Activated CD4-positive, alpha-beta T cell treated with anti-CD3 and anti-CD28 coated beads, Interleukin-2, amount 50 U/mL, for 1 hour (primary cell): ENCODE measurements at places on chromosomes 12 and 14.

GRCh38 chr12:70698345-70698744, 61.1 kb upstream of the PTPRB start:
- no peak for DNase-seq

- DNase-seq, result no peak
Measured at GRCh38 chr12:80443974-80444666, at the start of gene PTPRQ. TSS of gene PTPRQ (plus strand) at chr12:80444235. CDS start at chr12:80444346, 111 bp downstream.

- peak; percentile 55 for DNase-seq
Measured at GRCh38 chr14:24036169-24036962, 15.4 kb upstream of the CARMIL3 start.

DNA sequence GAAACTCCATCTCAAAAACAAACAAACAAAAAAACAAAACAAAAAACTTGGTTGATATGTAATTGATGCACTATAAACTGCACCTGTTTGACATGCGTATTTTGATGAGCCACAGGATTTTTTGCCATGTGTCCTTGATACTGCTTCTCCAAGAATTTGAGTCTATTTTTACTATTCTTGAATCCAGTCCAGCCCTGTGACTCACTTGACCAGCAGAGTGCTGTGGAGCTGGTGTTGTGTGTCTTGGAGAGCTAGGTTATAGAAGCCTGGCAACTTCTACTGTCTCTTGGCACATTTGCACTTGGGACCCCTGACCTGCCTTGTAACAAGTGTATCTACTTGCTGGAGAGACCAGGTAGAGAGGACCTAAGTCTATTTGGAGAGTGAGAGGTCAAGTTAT, 52.0 kb downstream of the KLRG1 start:
- no peak for DNase-seq
